LHCN-M2 (cell line): ENCODE measurements at places on chromosomes 7 and 10.

DNA sequence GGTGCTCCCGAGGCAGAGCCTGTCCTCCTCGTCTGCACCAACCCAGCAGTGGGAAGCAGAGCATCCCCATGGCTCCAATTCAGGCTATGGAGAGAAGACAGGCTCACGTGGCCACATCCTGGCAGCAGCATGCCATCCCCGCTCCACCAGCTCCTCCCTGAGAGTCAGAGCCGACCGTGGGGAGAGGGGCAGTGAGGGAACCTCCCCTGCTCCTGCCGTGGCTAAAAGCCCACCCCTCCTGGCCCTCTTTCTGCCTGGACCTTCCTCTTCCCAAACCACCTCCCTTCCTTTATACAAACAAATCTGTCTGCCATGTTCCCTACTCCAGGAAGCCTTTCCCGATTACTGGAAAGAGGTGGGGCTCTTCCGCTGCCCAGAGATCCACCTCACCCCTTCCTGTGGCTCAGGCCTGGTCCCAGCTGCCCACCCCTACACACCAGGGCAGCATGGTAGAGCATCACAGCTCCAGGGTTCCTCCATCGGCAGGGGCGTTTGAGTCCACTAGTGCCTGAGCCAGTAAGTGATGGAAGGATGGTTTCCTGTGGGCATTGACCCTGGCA lies 10.8 kb upstream of the AQP1 start:
- DNase-seq, result no peak

DNA sequence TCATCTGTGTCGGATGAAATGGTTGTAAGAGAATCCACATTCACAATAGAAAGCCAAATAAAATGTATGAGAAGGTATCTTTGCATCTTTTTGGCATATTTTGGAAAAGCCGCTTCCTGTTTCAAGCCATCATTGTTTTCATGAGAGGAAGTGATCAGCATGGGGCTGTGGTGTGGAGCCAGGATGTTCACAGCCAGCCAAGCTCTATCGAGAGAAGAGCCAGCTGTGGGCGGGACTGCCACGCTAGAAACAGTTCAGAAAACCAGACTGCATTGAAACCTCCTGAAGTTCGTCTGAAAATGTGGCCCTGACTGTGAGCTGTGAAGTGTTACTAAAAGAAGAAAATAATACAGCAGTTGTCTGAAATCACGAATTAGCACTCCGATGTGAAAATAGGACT lies 21.2 kb upstream of the NPS start:
- DNase-seq, result no peak

DNA sequence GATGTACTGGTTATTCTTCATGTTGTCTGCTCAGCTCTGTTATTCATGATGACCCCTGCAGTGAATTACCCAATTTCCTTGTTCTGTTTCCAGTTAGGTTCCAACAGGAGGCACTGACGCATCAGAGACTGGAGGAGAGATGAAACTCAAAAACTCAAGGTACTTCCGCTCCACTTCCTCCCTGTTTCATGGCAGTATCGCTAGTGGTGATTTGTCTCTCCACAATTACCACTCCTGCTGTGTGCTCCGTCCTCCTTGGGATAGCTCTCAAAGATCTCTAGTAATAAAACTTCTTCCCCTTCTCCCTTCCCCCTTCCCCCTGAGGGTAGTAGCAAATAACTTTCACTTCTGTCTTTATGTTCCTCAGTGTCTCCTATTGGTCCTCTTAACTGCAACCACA lies 107.4 kb upstream of the ABCB5 start:
- no peak for DNase-seq

GRCh38 chr7:25906003-25906402 lies 246.0 kb upstream of the NFE2L3 start:
- DNase-seq, result no peak

- peak; percentile 100 for DNase-seq
Observed at GRCh38 chr7:40808378-40808942, 673.7 kb downstream of the SUGCT start.

DNA sequence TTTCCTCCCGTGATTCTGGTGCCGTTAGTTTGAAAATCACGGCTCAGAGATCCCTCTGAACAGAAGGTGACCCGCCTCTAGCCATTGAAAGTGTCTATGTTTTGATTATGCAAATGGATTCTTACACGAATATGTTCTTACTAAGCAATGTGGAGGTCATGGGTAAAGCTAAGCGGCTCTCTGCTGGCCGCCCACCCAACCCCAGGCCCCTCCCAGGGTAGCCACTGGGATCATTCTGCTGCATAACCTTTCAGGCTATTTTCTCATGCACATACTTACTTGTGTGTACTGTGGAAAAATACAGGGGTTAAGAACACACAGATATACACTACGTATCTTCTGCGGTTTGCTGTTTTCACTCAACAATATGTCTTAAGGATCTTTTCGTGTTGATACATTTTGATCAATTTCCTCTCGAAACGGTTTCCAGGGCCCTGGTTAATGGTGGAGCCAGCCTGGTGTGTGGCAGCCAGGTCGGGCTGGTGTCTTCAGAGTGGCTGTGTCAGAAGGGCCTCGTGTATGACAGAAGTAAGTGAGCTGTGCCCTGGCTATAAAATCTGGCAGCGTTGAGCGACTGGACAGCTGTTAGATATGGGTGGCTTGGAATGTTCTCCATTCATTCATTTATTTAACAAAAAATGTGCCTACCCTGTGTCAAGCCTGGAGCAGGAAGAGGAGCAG lies 29.9 kb downstream of the ZNF783 start:
- peak; percentile 30 for DNase-seq

DNA sequence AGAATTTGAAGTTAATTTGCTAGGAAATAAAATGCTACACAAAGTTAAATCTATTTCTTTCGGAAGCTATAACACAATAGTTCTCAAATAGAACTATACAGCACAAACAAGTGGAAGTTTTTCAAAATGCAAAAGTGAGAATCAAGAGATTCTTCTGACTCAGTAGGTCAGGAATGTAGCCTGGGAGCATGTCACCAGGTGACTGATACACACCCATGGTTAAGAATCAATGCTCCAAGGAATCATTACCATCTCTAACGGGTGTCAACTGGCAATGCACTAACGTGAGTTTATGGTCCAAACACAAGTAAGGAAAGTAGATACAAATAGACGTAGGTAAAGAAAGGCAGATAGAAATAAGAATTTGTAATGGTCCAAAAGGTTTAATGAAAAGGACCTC lies 170.5 kb downstream of the SRPK2 start:
- no peak for DNase-seq

GRCh38 chr7:27955596-27955995 lies 215.6 kb downstream of the TAX1BP1 start:
- DNase-seq, result no peak

- DNase-seq, result peak; percentile 8
Observed at GRCh38 chr7:116021237-116021636, 9.3 kb downstream of the TFEC start.

- no peak for DNase-seq
Observed at GRCh38 chr7:15723841-15724240, 37.4 kb upstream of the MEOX2 start.
